ENCODE measurements at places on chromosomes 1 and 21.

GRCh38 chr1:197029749-197030148 is 37.3 kb downstream of the F13B start:
- no peak for DNase-seq

- no peak for DNase-seq
Observed at GRCh38 chr1:9039761-9040658, 13.8 kb upstream of the SLC2A7 start.

DNA sequence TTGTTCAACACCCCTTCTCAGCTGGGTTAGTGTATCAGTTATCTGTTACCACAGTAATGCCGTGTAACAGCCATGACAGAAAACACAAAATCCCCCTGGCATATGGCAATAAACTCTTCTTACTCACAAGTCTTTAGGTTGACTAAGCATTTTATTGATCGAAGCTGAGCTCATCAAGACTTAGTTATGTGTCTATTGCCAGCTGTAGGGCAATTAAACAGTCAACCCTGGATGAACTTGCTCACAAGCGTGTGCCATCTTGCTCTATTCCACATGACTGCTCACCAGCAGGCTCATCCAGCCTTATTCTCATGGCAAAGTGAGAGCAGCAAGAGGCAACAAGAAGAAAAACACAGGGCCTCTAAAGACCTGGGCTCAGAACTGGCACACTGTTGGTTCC is 333.8 kb upstream of the PTBP2 start:
- no peak for DNase-seq

GRCh38 chr1:110816945-110817344 is 56.0 kb upstream of the CD53 start:
- no peak for DNase-seq

DNA sequence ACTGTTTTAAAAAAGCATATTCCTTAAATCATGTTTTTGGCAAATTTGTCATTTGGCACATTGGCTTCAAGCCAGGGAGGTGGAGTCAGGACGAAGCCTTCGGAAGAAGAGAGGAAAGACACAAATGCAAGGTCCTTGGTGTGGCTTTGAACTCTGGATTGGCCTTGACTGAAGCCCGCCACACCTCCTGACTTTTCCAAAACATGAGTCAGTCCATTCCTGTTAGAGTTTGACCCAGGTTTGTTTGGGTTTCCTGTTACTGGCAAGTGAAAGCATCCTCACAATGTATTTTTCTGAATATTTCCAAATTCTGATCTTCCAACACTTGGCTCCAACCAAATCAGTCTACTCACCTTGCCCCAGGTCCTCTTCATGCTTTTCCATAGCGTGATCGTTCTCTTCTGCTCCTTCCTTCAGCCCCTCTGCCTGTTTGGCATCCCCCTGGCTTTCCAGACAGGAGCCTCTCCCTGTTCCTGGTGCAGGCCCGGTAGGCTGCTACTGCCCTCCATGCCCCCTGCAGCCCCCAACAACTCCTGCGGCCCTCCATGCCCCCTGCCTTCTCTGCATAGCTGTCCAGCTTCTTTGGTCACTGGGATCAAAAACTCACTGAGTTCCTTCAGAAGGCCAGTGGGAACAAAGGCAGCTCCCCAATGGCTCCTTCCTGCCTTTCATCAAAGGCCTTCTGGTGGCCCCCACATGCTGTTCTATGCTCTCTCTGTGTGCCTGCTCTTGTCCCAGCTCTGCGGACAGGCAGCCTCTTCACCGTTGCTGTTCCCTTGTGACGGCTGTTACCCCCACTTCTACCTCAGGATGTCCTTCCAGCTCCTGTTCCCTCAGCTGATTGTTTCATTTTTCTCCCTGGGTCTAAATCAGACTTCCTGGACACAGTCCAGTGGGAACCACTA is 30.4 kb upstream of the SLC30A1 start:
- DNase-seq: no peak
